Activated naive CD8-positive, alpha-beta T cell treated with anti-CD3 and anti-CD28 coated beads, Interleukin-2, amount 50 U/mL, for 24 hours (primary cell): ENCODE measurements at places on chromosomes 4 and X.

- DNase-seq, result no peak
Measured at GRCh38 chr4:121788896-121789295, 12.2 kb upstream of the EXOSC9 start.

- no peak for DNase-seq
Measured at GRCh38 chr4:145097331-145097820, 620 bp downstream of the ANAPC10 start.

DNA sequence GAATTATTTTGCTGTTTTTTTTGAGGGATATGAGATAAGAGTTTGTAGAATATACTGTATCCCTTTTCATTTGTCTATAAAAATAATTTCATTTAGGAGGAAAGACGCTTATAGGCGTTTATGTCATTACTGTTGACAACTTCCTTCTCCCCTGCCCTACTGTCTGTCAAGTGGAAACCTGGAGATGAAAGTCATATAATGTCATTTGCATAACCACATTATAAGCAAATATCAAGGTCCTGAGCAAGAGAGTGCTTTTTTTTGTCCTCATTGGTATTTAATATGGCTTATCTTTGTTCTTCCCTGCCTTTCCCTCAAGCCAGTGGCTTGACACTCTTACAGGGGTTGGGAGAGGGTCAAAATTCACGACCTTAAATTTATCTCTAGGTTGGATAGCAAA is 55.8 kb downstream of the LRP2BP start:
- no peak for DNase-seq

GRCh38 chr4:79831701-79832514 is 241.1 kb downstream of the ANTXR2 start:
- no peak for DNase-seq

DNA sequence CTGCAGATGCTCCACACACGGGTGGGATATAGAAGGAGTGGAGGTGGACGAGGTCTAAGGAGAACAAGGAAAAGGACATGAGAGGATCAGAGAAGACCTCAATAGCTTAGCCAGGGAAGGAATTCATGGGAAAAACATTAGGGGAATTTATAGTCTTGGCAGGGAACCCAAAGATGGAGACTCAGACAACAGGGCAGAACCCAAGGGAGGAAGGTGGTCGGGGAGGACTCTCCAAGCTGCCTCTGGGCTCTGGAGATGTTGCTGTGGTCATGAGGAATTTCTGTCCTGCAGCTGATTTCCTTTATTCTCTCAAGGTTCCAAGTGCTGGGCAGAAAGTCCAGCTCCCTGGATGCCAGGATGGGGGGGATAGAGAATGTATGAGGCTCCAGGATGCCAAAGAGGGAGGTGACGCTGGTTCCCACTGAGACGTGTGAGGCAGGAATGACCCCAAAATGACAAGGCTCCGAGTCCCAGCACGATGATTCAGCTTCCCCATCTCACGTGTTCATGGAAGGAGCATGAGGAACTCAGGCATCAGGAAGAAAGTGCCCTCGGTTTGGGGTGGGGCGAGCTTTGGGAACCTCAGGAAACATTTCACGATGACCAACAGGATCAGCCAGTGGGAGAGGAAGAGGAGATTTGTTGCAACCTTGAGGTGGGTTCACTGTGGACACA is 57.0 kb upstream of the PPP2R3B start:
- DNase-seq, result no peak

GRCh38 chr4:188949596-188949995 is 810.4 kb downstream of the TRIML1 start:
- DNase-seq, result no peak

DNA sequence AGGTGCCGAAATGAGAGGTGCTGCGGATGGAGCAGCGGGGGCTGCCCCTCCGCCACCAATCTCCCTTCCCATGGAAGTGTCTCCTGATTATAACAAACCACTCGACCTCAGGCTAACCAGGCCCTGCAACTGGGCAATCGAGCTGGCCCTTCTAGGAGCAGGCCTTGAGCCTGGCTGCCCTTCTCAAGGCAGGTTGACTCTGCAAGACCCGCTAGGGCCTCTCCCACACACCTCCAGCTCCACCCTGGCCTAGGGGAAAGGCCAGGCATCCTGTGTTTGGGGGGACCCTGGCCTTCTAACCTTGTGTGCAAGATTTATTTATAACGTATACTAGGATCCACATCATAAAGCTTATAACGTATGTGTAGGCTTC is 3.7 kb upstream of the BCOR start:
- DNase-seq, result no peak
